ENCODE measurements at places on chromosomes 1 and 21. TPM values are rescaled to one million over a fixed set of nuclear protein-coding genes. Genes with fewer than 3 reads are reported as not detected.

Gene MEGF6
- not detected for total RNA-seq

Gene TSPEAR
- total RNA-seq = not detected

Gene CR2
- total RNA-seq = not detected

Gene DNAJC6
- 0.37 TPM for total RNA-seq

Gene CD53
- total RNA-seq = 101 TPM

Gene MRPS14
- 38.3 TPM for total RNA-seq

Gene S100A12
- total RNA-seq = not detected

Gene SPRR3
- total RNA-seq = not detected

Gene IL19
- total RNA-seq = not detected

Gene PLA2G2C
- total RNA-seq = not detected

Gene PROX1
- total RNA-seq = 0.41 TPM

Gene TMEM269
- not detected for total RNA-seq

Gene SLC44A5
- total RNA-seq = not detected

Gene C1orf116
- total RNA-seq = not detected

Gene MRAP
- not detected for total RNA-seq

Data from Karpas-422 (cell line).